ENCODE measurements at places on chromosomes 16 and 17.

GRCh38 chr17:75848523-75849278 is 4.5 kb upstream of the UNC13D start:
- DNase-seq: peak; percentile 62

GRCh38 chr17:34382621-34383124 is 19.6 kb upstream of the CCL1 start:
- no peak for DNase-seq

GRCh38 chr16:2142942-2143877 is 5.2 kb upstream of the RAB26 start:
- DNase-seq: no peak

- no peak for DNase-seq
Measured at GRCh38 chr16:31875112-31875803, 1.7 kb downstream of the ZNF267 start.

DNA sequence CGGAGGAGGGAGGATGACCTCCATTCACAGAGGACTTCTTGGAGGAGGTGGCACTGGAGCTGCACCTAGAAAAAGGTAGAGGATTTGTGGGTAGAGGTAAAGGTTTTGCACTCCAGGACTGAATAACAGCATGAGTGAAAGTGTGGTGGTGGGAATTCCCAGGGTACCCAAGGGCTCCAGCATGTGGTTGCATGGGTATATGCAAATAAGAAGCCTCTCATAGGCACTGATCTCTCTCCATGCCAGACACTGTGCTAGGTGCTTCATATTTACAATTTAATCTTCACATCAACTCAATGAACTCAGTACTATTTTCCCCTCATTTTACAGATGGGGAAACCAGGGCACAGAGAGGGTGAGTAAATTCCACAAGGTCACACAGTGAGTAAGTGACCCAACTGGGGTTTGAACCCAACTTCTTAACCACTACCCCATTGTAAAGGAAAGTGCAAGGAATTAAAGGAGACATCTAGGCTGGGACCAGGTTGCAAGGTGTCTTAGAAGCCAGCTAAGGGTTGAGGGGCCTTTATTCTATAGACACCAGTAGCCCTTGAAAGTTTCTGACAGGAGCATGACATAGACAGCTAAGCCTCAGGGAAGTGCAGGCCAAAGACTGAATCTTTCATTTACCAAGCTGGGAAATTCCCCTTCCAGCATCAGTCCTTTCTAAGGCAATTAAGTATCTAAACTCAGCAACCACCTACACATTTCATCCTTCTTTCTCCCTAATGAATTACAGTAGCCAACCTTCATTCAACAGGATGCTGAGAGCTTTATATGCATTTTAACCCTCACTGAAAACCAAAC is 21.3 kb downstream of the SCNN1B start:
- no peak for DNase-seq

GRCh38 chr17:44928950-44929720 is 13.8 kb upstream of the GFAP start:
- no peak for DNase-seq

GRCh38 chr16:1708768-1709180 is 2.8 kb downstream of the MAPK8IP3 start:
- no peak for DNase-seq

DNA sequence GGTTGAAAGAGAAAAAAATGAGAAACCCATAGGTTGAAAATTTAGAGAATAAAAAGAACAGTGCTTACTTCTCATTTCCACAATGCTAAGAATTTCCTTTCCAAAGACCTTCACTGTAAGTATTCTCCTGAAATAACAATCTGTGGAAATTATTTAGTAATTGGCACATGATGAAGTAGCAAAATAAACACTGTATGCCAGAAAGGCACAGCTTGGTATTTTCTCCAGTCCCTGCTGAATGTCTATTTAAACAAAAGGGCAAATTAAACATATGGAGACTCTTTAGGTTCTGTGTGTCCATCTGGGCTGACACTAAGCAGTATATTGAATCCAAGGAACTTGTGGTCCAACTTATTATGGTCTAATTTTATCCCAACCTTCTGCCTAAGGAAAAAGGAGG is 46.1 kb downstream of the CHCT1 start:
- no peak for DNase-seq

- no peak for DNase-seq
Measured at GRCh38 chr16:3520841-3521240, 20.0 kb downstream of the CLUAP1 start.

DNA sequence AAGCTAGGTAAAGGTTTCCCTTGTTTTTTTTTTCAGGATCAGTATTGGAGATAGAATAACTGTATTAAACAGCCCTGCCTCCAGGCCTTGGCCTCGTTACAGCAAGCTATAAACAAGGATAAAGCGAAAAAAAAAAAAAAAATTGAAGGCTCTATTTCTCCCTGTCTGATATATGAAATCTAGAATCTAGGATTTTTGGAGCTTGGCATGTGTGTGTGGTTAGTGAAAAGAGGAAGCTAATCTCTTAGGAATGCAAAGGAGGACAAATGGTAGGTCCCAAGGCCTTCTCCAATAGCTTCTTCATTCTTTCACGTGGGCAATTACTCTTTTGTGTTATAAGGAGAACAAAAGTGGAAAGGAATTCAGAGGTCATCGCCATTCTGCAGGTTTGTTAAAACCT is 470.3 kb downstream of the TMEM114 start:
- peak; percentile 21 for DNase-seq

GRCh38 chr17:82023447-82024241 is 539 bp downstream of the LRRC45 start:
- DNase-seq: no peak

- no peak for DNase-seq
Measured at GRCh38 chr16:70523743-70524398, at the start of gene SF3B3. Gene SF3B3, plus strand, starts transcription at chr16:70523816. Its CDS starts 2,841 bp downstream, at chr16:70526657.

DNA sequence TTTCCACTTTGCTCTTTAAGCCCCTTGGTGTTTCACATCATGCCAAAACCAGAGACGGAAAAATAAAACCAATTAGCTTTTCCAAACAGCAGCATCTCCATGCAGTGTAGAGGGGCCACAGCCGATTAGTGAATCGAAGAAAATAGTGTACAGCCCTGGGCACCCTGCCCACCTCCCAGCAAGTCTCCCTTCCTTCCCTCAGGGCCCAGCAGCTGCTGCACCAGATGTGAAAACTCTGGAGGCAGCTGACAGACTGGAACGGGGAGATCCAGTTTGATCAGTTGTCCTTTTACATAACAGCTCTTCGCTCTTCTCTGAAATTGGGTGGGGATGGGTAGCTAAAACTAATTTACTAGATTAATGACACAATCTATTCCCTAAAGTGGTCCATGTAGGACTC is 19.3 kb downstream of the TMEM11 start:
- DNase-seq: no peak

DNA sequence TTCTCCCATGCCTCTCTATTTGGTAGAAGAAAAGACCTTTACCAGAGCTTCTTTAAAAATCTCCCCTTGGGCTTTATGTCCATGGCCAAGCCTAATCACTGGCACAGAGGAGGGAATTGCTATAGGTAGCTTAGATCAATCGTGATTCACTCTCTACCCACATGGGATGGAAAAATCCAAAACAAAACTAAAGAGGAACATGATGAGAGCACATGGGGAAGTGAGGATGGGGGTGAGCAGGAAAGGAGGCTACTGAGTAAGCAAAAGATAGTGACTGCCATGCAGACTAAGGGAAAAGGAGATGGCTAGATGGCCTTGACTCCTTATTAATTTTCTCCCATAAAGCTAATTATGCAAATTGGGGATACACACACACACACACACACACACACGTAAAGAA is 201.2 kb downstream of the HS3ST3A1 start:
- no peak for DNase-seq

DNA sequence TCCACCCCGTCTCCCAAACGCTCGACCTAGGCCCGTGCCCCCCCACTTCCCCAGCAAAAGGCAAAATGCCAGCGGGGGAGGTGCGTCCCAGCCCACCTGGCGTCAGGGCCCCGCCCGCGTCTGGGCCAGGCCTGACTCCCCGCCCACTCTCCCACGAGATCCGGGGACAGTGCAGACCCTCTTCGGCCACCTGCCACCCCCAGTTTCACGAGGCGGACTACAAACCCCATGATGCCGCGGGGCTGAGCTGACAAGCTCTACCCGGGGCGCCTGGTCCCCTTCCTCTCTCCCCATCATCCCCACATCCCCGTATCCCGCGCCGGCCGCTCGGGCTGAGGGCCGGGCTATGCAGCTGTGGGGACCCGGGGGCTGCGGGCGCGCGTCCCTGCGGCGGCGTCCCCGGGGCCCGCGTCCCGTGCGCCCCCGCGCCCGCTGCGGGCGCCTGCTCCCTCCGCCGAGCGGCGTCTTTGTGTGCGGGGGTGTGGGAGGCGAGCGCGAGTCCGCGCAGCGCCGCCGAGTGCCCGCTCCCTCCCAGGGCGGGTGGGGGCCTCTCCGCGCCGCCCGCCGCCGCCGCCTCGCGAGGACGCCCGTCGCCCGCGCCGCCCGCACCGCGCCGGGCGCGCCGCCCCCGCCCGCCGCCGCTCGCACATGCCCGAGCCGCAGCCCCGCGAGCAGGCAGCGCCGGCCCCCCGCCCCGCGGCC is at the start of gene ANKRD13B:
Gene ANKRD13B, plus strand, starts transcription at position 283 of the 702 bp plus-strand sequence. CDS start 490 bp downstream, outside the sequence.
- DNase-seq: no peak

DNA sequence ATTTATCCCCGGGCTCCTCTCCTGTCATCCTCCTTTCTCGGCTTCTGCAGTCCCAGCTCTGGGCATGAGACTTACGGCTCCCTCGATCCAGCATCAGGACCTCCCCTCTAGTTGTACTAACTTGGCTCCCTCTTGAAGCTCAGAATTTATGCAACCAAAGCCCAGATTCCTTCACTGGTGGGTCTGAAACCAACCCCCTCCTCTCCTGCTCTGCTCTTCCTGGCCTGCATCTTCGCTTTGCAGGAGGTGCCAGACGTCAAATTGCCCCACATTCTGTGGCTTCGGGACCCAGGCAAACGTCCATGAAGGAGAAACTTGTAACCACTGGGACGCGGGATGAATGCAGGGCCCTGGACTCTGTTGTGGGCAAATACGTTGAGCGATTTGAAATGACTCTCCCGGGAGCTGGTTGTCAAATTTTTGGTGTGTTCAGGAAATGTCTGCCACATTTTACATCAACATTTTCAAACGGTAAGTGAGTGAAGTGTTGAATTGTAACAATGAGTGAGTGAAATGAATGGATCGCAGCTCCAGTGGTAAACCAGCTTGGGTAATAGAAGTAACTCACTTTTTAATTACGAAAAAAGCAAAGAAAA is 29.3 kb upstream of the ELAC2 start:
- DNase-seq: no peak

GRCh38 chr16:9199751-9200150 is 108.3 kb downstream of the HAPSTR1 start:
- no peak for DNase-seq

- DNase-seq: no peak
Measured at GRCh38 chr17:34601416-34601815, 22.0 kb downstream of the TMEM132E start.

- DNase-seq: no peak
Measured at GRCh38 chr17:27940503-27941428, 47.6 kb upstream of the LYRM9 start.

GRCh38 chr16:15483857-15484256 is 49.5 kb downstream of the BMERB1 start:
- no peak for DNase-seq

- no peak for DNase-seq
Measured at GRCh38 chr16:72974142-72974769, 73.7 kb downstream of the ZFHX3 start.

- no peak for DNase-seq
Measured at GRCh38 chr17:10292057-10292937, 80.5 kb downstream of the MYH13 start.

DNA sequence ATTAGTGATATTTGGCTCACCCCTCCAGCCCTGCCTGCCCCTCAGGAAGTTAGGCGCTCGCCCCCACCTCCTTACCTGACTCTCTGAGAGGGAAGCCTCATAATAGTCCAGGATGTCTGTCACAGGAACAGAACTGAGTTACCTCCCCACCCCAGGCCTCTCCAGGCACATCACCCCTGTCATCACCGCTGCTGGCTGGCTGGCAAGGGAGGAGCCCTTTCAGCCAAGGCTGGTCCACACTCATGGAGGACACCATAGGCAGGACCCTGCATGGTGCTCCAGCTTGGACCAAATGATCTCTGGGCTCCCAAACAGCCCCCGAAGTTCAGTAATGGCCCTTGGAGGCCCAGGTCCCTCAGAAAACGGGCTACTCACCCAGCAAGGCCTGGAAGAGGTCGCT is 1.5 kb downstream of the DLG4 start:
- DNase-seq: no peak

DNA sequence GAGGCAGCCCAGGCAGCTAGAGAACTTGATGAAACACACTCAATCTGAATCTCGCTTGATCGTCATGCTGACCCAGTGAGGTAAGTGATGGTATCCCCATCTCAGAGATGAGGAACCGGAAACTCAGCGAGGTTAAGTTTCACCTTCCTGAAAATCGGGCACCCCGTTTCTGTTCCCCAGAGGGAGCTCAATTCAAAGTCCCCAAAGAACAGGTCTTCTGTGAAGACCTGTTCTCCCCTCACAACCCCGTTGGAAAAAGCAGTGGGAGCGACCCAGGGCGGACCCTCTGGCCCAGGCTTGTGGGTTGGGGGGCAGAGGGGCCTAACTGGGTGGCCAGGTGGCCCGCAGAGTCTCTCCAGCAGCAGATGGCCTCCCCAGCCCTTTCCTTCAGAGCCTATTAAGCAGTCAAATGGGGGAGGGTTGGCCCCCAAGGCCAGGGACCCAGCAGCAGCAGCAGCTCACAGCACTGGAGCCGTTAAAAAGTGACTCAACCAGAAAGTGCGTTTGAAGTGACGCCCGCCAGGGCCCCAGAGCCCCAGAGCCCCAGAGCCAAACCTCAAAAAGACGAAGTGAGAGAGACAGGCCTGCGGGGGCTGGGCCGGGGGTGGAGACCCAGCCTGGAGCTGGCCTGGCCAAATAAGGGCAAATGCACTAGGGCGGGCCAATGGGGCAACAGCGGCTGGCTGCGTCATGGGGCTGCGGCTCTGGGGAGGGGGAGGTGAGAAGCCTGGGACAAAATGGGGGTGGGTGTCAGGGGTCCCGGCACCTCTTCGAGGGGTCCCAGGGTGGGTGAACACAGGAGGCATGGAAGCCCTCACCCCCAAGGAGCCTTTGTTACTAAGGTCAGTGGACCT is 9.2 kb upstream of the TSPOAP1 start:
- no peak for DNase-seq

- no peak for DNase-seq
Measured at GRCh38 chr17:66466840-66467367, 164.5 kb downstream of the PRKCA start.

DNA sequence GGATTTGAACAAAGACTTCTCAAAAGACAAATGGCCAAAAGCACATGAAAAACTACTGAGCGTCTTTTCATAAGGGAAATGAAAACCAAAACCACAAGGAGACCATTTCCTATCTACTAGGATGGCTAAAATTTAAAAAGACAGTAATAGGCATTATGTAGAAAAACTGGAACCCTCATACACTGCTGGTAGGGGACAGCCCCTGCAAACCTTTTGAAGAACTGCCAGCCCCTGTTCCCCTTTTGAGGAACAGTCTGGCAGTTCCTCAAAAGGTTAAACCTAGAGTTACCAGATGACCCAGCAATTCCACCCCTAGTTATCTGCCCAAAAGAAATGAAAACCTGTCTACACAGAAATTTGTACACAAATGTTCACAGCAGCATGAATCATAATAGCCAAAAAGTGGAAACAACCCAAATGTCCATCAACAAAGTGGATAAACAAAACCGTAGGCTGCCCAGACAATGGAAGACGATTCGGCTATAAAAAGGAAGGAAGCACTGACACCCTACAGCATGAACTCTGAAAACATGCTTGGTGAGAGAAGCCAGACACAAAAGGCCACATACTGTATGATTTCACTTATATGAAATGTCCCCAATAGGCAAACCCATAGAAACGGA is 22.9 kb downstream of the CDIP1 start:
- no peak for DNase-seq
